ENCODE measurements at places on chromosomes 11 and 22.

DNA sequence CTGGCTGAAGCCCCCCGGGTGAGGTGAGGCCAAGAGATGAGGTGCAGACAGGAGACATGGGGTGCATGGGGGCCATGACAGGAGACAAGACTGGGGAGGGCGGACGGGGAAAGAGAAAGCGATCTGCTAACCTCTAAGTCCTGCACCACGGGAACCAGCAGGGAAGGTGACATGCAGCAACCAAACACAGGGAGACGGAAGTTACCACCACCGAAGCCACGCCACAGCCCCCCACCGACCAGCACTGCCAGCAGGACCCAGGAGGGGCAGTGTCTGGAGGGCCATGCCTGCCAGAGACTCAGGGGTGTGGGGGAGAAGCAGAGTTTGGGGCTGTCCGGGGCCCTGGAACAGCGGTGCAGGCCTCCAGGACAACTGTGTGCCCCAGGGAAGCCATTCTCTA is 14.1 kb upstream of the RASL10A start:
- DNase-seq = no peak

DNA sequence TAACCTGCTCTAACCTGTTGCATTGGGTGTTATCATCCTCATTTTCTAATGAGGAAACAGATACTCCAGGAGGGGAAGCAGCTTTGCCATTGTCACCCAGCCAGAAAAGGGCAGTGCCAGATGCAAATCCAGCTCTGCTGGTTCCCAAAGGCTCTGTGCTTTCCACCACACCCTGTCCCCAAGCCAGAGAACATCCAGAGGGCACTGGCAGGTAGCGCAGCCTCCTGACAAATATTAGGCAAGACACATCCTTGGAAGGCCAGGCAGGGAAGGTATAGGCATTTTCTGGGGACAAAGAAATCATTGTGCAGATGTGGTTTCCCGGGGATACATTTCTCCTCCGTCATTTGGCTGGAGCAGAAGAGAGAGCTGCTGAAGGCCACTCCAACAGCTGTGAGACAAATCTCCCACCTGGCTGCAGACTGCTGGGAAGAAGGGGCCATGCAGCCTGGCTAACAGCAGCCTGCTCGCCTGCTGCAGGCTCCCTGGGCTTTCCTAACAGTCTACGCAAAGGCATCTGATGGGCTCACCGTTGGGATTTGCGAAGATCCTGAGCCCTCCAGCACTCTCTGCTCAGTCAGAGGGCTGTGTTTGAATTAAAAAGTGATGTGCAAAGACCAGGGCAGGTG is 93.9 kb upstream of the PITPNB start:
- no peak for DNase-seq

DNA sequence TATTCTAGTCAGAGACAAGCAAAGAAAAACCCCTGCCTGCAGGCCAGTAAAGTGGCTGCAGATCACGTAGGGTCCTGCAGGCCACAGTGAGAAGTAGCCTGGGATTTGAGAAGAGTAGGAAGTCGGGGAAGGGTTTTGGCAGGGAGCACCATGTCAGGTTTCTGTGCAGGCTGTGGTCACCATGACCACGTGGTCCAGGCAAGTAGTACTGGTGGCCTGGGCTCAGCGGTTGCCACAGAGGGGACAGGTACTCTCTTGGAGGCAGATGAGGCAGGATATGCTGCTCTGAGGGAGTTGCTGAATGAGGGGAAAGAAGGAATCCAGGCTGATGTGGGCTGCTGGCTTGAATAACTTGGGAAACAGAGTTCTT is 46.5 kb downstream of the PISD start:
- DNase-seq = no peak

DNA sequence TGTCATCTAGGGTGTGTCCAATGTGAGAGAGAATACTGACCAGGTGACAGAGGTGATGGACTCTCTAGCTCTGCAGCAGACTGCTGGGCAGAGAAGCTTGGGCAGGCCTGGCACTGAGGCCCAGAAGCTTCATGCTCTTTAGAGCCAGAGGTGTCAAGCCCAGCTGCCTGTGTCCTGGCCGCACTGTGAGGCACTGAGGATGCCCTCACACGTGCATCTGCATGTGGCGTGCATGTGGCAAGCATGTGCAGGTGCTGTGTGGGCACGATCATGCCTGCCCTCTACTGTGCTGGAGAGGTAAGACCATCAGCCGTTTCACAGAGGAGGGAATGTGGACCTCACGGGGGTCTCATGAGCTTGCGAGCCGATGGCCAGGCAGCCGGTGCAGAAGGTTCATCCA is 15.8 kb upstream of the TXNRD2 start:
- no peak for DNase-seq

- DNase-seq = no peak
These were observed 60.2 kb upstream of the PDE3B start for GRCh38 chr11:14583252-14584034.

- DNase-seq = no peak
These were observed 454.3 kb downstream of the OPCML start for GRCh38 chr11:133078012-133078411.

GRCh38 chr11:117868088-117868487 is 8.4 kb downstream of the FXYD6 start:
- DNase-seq = no peak

DNA sequence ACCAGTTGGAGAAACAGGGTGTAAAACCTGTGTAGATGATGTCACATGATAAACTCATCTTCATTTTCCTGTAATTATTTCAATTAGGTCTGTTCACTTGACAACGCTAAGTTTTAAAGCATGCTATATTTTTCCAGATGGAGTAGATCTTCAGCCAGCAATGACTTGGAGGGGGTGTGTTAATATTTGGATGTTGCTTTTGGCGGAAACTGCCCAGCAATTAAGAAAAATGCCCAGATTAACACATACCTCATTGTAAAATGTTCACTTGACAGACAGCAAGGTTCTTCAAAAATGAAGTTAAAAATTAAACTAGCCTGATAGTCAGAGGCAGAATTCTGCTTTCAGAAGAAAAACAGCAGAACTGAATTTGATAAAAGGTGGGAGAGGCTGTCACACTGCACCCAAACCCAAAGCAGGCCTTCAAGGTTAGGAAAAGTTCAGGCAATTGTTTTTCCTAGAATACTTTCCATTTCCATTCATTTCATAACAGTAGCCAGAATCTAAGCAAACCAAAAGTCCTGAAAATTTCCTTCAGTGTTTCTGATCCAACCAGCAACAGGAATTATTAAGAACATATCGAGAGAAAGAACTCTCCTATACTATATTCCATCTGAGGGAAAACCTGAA is 33.0 kb downstream of the VSIG10L2 start:
- DNase-seq = no peak

DNA sequence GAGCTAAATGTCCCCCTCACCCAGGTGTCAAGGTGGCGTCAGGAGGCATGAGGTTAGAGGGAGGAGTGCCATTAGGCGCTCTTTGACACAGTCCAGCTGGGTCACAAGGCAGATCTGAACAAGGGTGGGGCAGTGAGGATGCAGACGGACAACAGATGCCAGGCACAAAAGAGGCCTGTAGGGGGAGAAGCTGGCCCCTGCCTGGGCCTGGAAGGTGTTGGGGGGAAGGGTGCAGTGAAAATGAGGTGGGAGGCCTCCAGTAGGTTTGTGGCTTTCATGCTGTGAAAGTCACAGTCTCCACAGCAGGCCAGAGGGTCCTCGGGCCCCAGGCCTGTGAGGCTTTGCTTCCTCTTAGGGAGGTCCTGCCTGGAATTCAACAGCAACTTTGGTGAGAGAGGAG is 85.0 kb upstream of the PLET1 start:
- no peak for DNase-seq

DNA sequence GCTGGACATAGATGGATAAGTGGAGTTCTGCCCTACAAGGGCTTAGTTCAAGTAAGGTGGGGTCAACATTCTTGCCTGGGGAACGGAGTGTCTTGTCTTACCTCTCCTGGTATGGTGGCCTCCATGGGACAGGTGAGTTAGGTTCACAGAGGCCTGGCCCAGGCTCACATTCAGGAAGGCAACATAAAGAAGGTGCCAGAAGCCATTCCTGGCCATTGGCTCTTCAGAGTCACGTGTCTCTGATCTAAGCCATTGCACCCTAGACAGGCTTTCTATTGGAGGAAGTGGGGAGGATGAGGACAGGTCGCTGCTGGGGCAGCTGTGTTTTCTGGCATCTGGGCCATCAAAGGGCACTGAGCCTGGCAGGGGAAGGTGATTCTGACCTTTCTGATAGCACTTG is 14.8 kb downstream of the LMO2 start:
- DNase-seq = no peak

DNA sequence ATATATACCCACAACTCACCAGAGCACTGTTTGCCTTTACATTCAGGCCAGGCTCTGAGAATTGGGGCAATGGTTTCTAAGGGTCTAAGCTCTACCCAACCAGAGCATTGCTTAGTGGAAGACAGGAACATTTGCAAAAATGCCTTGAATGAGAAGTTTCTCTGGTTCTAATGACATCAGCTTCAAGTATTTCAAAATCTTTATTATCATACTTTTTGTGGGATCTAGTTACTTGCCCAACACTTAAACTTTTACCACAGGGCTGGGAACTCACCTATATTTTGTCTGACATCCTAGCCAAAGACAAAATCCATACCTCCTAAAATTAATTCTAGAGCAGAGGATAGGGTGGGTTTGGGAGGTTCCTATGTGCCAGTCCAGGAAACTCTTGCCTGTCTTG is 51.5 kb downstream of the INSC start:
- no peak for DNase-seq

DNA sequence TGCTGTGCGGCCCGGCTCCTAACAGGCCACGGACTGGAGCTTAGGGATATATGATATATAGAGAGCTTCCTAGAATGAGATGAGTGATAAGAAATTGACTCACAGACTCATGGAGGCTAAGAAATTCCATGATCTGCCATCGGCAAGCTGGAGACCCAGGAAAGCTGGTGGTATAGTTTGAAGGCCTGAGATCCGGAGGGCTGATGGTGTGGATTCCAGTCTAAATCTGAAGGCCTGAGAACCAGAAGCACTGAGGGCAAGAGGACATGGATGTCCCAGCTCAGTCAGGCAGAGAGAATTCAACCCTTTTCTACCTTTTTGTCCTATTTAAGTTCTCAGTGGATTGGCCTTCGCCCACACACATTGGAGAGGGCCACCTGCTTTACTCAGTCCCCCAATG is 564.8 kb downstream of the TBC1D22A start:
- DNase-seq = no peak

DNA sequence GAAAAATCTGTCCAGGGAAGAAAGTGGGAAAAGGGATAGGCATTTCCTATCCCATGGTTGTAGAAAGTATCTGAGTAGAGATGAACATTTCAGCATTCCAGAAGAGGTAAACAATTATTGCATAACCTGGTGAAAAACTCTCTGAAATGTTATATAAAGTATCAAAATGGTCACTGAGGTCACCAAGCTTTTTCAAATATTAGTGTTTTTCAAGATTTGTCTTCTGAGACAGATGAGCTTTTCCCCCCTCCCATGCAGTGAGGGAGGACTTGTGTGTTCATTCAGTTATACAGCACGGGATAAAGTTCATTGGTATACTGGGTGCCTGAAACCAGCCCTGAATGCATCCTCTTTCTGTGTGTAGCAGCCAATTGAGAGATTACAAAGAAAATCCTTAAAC is 1.9 kb upstream of the DEPDC7 start:
- DNase-seq = no peak

DNA sequence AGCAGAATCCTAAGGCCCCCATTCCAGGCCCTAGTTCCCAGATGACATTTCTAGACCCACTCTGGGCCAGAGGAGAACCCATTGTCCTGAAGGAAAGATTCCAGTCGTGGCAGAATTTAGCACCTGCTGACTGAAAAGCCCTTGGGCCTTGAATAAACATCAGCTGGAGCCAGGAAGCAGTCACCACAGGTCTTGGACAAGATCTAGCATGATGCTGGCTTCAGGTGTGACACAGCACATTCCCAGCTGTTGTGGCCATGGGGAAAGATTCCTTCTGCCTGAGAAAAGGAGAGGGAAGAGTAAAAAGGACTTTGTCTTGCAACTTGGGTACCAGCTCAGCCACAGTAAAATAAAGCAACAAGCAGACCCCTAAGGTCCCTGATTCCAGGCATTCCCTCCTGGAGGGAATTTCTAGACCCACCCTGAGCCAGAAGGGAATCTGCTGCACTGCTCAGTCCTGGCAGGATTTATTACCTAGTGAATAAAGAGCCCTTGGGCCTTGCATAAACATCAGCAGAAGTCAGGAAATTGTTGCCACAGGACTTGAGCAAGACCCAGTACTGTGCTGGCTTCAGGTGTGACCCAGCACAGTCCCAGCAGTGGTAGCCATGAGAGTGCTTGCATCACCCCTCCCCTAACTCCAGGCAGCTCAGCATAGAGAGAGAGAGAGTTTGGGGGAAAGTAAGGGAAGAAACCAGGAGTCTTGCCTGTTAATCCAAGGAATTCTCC is 42.5 kb upstream of the PAMR1 start:
- DNase-seq = no peak

- DNase-seq = no peak
These were observed 509.8 kb upstream of the RAG2 start for GRCh38 chr11:37107831-37108230.

GRCh38 chr11:60378354-60378753 is at the start of gene MS4A7:
Gene MS4A7, plus strand, starts transcription at chr11:60378532. Its CDS starts 4,610 bp downstream, at chr11:60383142.
- DNase-seq = no peak

DNA sequence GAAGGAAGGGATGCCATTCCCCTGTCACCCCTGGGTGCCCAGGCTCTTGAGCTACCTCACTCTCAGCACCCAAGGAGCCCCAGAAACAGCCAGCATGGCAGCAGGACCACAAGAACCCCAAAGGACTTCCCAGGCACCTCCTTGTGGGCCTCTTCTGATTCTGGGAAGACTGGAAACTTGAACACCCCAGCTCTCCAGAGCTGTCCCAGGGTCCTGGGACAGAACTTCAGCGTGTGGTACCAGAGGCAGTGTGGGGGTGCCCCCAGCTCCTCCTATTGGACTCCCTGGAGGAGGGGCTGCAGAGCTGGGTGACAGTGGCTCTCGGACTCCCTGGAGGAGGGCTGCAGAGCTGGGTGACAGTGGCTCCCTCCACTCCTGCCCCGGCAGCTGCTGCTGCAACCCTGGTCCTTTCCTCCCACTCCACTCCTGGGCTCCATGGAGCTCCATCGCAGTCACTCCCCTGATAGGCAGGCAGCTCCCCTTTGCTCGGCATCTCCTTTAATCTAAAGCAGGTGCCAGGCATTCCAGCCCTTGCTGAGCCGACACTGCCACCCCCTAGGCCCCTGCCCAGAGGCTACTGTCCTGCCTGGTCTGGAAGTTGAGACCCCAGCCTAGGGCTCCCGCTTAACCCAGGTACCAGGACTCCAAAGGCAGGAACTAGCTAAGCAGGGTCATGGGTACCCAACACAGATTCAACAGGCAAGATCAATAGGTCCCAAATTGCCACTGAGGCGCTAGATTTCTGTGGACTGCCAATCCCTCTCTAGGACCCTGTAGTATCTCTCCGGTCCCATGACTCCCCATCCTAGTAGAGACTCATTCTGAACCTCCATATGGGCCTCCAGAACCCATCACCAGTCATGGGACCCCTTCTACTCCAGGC is 2.7 kb downstream of the BCL9L start:
- DNase-seq = no peak

DNA sequence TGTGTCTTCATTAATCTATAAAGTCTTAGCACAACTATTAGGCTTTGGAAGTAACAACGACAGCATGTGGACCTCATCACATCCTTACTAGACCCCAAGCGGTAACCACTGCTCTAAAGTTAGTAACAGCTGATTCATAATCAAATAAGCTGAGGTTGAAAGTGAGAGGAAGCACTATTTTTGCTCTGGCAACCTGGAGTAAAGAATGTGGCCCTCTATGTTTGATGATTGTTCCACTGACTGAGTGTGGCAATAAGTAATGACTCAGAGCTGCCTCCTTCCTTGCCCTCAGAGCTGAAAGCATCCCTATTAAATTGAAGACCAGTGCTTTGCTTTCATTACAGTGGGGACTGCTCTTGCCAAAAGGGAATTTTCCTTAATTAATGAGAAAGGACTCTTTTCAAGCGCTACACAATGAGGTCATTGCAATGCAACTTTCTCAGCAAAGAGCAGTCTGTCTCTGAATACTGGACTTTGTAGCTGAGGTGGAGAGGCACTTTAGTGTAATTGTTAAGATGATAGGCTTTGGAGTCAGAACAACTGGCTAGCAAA is 906.1 kb upstream of the RAG2 start:
- DNase-seq = no peak
